ENCODE measurements at places on chromosomes 1 and 21. TPM values are rescaled to one million over a fixed set of nuclear protein-coding genes. Genes with fewer than 3 reads are reported as not detected.

TRIM33 gene
- total RNA-seq: 28.7 TPM

AVPR1B gene
- not detected for total RNA-seq

ETV3L gene
- total RNA-seq: not detected

TSPEAR gene
- total RNA-seq: 0.32 TPM

B3GALT6 gene
- 24.8 TPM for total RNA-seq

CACNA1S gene
- total RNA-seq: 0.07 TPM
